HFFc6 (cell line): ENCODE measurements at places on chromosomes 5 and 9.
A peak's percentile ranks its signal among the peaks of the same experiment; 100 is the strongest.

- H3K27me3 ChIP-seq, result peaks cover 7% of the 10 kb centered on the region
- H3K36me3 ChIP-seq, result no peaks in the 10 kb centered on the region
Observed at GRCh38 chr5:135628771-135629563, 50.2 kb upstream of the CXCL14 start.

GRCh38 chr5:120806202-120806601, 342.1 kb downstream of the PRR16 start:
- H3K4me3 ChIP-seq, result no peak overlapping the region
- DNase-seq, result peak; percentile 4
- H3K27me3 ChIP-seq, result no peaks in the 10 kb centered on the region
- no peak overlapping the region for H3K27ac ChIP-seq

DNA sequence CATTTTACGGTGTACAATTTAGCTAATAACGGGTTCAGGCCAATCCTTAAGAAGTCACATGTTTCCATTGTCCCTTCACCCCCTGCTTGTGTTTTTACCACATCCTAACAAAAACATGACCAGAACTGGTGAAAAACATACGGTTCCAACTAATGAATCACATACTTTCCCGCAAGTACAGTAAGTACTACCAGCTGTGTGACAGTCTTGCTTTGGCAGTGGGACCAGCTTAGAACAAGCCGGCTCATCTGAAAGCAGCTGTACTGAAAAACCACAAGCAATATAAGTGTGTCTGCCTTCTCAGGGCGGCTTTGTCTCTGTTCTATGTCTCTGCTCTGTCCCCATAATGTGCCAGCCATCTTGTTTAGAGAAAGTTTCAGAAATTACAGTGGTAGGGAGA, 242.5 kb downstream of the BNC2 start:
- peak overlapping the region; percentile 89 for H3K27ac ChIP-seq
- peaks cover 4% of the 10 kb centered on the region; the same call in 1 of the 2 replicates for H3K27me3 ChIP-seq
- peak overlapping the region; percentile 78 for H3K4me3 ChIP-seq
- DNase-seq, result peak; percentile 92
- peaks cover 55% of the 10 kb centered on the region for H3K4me1 ChIP-seq

GRCh38 chr5:36640949-36641348, 34.5 kb downstream of the SLC1A3 start:
- DNase-seq, result no peak
- H3K4me3 ChIP-seq, result no peak overlapping the region
- H3K27me3 ChIP-seq, result peaks cover 10% of the 10 kb centered on the region
- H3K27ac ChIP-seq, result no peak overlapping the region
- peaks cover 5% of the 10 kb centered on the region; the same call in 1 of the 2 replicates for H3K4me1 ChIP-seq

GRCh38 chr9:71472400-71472799, 295.9 kb downstream of the CEMIP2 start:
- H3K36me3 ChIP-seq, result no peaks in the 10 kb centered on the region
- H3K4me3 ChIP-seq, result no peak overlapping the region
- peaks cover 6% of the 10 kb centered on the region; the same call in 1 of the 2 replicates for H3K27me3 ChIP-seq
- DNase-seq, result no peak
- no peaks in the 10 kb centered on the region for H3K4me1 ChIP-seq

DNA sequence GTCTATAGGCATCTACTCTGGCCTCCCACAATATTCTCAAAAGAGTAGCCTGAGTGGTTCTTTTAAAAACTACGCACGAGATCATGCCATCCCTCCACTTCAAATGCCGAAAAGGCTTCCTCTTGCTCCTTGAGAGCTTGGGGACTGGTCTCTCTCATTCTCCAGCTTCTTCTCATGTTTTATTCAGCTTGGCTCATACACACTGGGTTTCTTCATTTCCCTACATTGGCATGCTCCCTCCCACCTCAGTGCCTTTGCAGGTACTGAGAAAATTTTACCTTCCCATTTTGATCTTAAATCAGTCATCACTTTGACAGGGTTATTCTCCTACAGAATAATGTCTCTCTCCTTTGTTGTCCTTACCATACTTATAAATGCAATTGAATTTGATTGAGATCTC, 20.4 kb downstream of the PRLR start:
- no peaks in the 10 kb centered on the region for H3K4me1 ChIP-seq
- no peak overlapping the region for H3K4me3 ChIP-seq
- H3K27me3 ChIP-seq, result peaks cover 24% of the 10 kb centered on the region

GRCh38 chr5:57267805-57268204, 93.9 kb downstream of the GPBP1 start:
- no peaks in the 10 kb centered on the region for H3K4me1 ChIP-seq
- no peak for DNase-seq
- H3K27me3 ChIP-seq, result no peaks in the 10 kb centered on the region; the same call in 1 of the 2 replicates
- H3K4me3 ChIP-seq, result no peak overlapping the region
- no peak overlapping the region for H3K27ac ChIP-seq
- H3K36me3 ChIP-seq, result peaks cover 7% of the 10 kb centered on the region; the same call in 1 of the 2 replicates

- H3K4me3 ChIP-seq, result no peak overlapping the region
- peaks cover 10% of the 10 kb centered on the region; the same call in 1 of the 2 replicates for H3K27me3 ChIP-seq
- H3K4me1 ChIP-seq, result peaks cover 19% of the 10 kb centered on the region
- no peak overlapping the region for H3K27ac ChIP-seq
Observed at GRCh38 chr5:163759000-163759704, 253.7 kb downstream of the MAT2B start.
